ENCODE measurements at places on chromosomes 16 and 17.

DNA sequence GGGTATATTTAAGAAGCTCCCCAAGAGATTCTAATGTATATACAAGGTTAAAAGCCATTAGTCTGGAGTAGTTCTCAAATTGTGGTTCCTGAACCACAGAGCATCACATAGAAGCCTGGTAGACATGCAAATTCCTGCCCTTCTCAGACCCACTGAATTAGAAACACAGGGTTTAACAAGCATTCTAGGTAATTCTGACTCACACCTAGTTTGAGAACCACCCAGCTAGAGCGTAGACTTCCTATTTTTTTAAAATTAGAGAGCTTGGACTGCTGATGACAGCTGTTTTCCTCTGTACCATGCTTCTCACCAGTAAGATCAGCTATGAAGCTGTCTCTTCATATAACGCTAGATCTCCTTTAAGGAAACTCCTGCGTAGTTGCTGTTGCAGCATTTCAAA lies 50.6 kb downstream of the HS3ST3B1 start:
- no peak for DNase-seq

DNA sequence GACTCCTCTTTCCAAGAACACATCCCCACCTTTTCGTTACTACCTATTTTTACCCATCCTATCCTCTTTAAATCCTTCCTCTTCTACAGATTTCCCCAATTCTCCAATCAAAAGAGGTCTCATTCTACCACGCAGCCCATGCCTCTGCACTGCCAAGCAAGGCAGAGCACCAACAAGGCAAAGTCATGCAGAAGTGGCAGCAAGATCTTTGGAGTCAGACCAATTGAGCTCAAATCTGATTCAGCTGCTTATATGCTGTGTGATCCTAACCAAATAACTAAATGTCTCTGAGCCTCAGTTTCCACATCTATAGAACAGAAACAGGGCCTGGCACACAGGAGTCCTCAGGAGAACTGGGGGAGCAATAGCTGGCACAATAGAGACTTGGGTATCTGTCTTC lies 41.0 kb downstream of the TOM1L2 start:
- DNase-seq, result no peak

GRCh38 chr17:55527540-55528118 lies 16.4 kb upstream of the SMIM36 start:
- no peak for DNase-seq

DNA sequence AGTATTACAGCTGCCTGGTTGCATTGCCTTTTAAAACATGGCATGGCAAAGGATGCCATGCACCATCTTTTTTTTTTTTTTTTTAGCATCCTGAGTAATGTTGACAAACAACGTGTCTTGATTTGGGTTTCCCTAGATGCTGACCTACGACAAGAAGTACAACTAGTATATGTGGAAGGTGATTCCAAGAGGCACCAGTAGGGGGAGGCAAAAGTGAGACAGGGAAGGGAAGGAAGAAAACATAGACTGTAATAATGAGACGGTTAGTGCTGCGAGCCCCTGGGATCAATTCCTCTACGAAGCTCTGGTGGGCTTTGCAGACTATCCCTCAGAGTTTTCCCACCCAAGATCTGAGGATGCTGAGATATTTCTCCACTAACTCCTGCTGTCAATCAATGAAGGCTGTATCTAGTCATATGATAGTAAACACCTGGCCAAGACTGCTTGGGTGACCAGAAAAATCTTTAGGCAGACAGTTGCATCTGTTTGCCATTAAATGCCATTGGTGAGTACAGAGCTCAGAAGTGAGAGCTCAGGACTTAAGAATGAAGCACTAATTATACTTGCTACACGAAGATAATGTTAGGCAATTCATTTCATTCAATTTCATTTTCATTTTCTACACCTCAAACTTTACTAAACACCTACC lies 458.6 kb upstream of the GOT2 start:
- no peak for DNase-seq

DNA sequence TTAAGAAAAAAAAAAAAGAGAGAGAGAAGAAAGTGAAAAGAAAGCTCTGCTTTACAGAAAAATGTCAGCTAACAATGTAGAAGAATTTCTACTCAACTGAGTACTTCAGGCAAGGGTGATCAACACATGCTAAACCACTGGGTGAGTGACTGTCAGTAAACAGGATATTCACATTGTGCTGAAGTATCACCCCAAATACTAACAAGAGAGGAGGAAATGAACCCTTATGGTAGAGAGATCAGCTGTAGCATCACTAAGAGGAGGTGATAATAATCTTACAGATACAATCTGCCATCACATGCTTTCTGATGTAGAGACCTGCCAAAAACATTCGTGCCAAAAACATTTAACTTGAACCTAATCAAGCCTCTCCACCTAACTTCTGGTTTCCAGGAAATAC lies 30.7 kb upstream of the ICAM2 start:
- DNase-seq, result no peak

- no peak for DNase-seq
Observed at GRCh38 chr16:19291475-19291874, 5.9 kb downstream of the CLEC19A start.

- DNase-seq, result no peak
Observed at GRCh38 chr17:4583782-4584100, 588 bp upstream of the SMTNL2 start.

DNA sequence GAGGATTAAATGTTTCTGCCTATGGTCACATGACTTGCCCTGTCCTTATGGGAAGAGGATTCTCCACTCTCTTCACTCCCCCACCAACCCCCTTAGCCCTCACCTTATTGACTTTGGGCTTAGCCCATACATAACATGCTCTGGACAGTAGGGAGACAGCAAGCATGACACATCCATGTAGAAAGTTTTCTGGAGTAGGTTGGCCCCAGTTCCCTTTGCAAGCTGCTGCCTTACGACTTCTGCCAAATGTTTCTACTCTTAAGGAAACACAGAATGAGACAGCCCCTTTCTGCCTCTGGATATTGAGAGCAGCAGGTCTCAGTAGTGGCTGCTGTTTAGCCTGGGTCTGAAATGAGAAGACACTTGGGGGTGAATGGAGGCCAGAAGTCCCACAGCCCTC lies 282.2 kb downstream of the MAP2K6 start:
- no peak for DNase-seq

DNA sequence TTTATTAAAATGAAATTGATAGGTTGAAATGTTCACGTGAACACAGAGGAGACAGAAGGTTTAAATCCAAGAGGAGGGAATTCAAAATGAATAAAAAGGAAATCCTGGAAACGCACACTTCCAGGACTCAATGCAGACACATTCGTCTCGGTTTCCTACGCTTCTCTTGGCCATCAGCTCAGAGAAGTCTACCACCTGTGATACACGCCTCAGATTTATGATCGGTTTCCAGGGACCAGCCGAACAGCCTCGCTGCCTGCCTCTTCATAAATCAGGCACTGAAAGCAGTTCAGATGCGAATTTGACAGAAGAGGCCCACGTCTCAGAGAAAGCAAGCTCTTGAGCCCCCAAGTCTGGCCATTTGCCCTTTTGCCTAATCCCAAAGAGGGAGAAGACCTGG lies 125.5 kb upstream of the IRX3 start:
- no peak for DNase-seq

DNA sequence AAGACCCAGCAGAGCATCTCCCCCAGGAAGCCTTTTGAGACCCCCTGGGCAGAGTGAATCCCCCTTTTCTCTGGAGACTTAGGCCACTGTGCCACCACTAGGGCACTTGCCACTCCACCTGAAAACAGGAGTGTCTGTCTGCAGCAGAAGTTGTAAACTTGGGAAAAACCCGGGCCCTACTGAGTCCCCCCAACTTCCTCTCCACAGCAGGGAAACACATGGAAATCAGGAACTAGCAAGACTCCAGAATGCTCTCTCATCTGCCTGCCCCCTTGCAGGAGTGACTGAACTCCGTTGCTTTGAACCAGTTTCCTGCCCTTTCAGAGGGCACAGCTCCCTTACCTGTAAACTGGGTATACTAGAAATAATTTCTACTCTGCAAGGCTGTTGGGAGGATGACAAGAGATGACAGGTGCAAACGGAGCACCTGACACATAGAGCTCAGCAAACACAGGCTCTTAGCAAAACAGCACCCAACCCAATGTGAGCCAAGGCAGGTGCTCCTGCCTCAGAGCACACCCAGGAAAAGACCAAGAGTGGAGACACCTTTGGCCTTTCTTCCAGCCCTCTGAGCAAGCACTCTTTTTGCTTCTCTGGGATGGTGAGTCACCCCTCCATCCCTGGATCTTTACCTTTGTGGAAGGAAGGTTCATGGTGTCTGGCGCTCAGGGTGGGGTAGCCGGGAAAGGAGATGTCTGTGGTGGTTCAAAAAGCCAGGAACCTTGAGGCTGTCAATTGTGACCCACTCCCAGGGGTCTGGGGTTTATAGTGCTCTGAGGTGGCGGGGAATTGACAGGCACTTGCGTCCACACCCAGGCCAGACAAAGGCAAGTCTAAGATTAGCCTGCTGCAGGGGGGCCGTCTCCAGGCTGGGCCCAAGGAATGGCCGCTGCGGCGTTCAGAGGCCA lies at the start of gene HCRT:
HCRT (minus strand) TSS at position 740 of the 908 bp plus-strand sequence; CDS start at position 653, 87 bp downstream.
- DNase-seq, result no peak

DNA sequence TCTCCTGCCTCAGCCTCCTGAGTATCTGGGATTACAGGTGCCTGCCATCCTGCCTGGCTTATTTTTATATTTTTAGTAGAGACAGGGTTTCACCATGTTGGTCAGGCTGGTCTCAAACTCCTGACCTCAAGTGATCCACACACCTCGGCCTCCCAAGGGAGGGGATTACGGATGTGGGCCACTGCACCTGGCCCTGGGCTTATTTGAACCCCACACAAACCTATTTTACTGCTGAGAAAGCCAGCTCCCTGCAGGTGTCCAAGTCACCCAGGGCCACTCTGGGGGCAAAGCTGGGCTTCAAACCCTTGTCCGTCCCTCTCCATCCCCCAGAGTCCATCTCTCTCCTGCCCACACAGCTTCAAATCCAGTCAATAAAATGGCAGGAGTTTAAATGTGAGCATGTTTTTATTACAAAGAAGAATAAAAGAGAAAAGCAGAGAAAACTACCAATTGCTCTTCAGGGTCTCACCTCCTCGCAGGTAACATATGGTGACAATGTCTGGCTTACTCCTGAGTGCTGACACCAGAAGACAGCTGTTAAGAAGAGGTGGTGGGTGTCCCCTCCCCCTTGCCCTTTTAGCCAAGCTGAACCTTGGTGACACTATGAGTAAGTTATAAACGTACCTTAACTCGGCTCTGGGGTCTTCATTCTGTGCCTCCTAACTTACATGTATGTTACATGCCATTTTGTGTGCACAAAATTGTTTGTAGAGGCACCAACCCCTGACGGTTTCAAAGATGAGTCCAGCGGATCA lies 45.4 kb downstream of the LAT start:
- no peak for DNase-seq

DNA sequence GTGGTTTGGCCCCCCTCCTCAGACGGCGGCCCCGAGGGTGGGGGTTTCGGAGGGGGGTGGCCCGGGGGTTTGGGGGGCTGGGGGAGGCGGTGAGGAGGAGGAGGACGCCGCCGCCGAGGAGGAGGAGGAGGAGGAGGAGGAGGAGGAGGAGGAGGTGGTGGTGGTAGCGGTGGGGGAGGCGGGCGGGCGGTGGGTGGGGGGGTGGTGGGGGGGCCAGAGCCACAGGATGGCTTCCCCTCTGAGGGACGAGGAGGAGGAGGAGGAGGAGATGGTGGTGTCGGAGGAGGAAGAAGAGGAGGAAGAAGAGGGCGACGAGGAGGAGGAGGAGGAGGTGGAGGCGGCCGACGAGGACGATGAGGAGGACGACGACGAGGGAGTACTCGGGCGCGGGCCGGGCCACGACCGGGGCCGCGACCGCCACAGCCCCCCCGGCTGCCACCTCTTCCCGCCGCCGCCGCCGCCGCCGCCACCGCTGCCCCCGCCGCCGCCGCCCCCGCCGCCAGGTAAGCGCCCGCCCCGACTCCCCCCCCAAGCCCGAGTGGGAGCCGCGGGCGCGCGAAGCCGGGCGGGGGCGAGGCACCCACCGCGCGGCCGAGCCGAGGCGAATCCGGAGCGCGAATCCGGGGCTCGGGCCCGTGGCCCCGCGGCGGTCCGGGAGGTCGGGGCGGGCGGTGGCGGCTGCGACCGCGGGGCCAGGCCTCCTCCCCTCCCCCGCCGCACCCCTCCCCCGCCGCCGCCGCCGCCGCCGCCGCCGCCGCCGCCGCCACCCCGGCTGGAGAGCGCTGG lies 3.8 kb upstream of the CHD3 start:
- no peak for DNase-seq

GRCh38 chr17:50841949-50842354 lies 6.6 kb downstream of the WFIKKN2 start:
- no peak for DNase-seq

DNA sequence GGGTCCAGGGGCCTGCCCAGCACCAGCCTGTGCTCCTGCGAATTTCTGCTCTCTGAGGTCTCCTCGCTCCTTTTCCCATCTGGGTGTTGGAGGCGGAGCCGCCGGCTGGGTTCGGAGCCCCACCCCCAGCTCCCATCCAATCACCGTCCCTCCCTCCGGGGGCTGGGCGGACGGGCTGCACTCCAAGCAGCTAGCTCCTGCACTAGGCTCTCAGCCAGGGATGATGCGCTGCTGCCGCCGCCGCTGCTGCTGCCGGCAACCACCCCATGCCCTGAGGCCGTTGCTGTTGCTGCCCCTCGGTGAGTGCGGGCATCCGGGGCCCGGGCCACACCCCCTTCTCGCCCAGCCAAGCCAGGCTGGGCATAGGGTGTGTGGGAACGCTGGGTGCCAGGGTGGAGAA lies at the start of gene NRN1L:
NRN1L (plus strand) TSS at position 202 of the 400 bp plus-strand sequence; CDS start at position 221, 19 bp downstream.
- DNase-seq, result peak; percentile 89

Measured in Right ventricle myocardium inferior (tissue), 1 donor.